ENCODE measurements at places on chromosomes 1 and 21.

GRCh38 chr1:248404024-248404423 is 1.2 kb downstream of the OR2T1 start:
- DNase-seq = peak; percentile 18

GRCh38 chr1:117059334-117059677 is 820 bp upstream of the TTF2 start:
- DNase-seq = peak; percentile 72

DNA sequence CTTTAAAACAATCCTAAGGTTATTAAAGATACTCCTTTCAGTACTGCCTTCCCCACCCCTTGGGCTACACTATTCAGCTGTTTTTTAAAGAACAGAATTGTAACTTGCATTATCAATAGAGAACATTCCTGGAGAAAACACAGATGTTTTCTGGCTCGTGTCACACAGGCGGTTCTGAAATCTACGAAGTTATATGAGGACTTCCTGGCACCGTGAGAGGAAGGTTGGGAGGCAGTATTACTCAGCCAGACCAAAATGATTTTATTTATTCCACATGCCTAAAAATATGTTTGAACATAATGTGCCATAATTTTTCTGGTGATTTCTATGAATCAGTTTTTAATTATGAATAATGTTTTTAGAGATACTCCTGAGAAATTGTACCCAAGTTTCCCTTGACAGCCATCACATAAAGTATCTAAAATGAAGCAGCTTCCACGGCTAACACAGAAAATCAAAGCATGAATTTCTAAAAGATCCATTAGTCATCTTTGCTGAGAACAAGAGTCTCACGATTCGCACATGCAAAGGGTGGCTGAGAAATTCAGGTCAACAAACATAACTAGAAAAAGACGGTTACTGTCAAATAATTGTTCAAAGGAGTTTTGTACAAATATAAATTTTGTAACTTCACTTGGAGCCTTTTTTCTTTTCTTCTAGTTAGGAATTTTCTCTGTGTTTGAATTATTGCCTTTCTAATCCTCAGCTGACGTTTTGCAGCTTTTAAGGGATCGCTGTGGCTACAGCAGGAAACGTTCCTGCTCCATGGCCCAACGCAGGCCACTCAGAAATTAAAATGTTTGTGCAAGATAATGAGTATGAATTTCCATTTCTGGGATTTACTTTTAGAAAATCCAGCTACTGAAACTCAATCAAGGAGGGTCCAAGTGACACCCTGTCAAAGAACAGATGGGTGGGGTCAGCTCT is 8.0 kb upstream of the SIM2 start:
- DNase-seq = no peak

DNA sequence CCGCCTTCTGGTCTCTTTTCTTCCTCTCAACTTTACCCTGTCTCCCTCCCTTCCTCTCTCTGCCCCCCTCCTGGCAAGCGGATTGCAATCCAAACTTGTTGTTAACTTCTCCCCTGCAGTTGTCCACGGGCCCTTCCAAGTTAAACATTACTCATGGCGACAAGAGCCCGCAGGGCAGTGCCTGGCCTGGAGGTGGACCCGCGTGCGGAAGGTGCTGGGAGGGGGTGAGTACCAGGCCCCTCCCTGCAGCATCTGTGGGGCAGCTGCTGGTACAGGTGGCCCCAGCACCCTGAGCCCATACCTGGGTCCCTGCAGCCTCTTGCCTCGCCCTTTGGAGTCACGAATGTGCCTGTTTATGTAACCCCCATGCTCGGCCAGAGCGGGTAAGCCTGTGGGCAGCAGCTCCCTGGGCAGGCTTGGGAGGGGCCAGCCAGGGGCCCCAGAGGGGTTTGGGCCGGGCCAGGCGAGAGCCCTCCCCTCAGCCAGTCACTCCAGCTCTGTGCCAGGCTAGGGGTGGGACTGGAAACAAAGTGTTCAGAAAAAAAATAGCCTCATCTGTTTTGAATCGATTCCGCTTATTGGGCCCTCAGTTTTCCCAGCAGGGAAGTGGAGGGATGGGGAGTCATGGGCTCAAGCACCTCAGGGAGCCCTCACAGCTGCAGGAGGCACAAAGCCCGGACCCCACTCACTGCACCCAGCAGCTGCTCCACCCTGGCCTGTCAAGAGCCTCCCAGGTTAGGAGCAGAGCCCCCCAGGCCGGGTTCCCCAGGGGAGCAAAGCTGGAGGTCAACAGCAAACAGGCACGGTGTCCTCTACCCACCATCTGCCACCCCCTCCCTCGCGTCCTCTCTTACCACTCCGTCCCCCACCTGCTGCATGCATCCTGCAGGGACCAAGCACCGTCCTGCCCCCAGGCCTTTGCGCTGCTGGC is 14.0 kb upstream of the FAAP20 start:
- DNase-seq = no peak

DNA sequence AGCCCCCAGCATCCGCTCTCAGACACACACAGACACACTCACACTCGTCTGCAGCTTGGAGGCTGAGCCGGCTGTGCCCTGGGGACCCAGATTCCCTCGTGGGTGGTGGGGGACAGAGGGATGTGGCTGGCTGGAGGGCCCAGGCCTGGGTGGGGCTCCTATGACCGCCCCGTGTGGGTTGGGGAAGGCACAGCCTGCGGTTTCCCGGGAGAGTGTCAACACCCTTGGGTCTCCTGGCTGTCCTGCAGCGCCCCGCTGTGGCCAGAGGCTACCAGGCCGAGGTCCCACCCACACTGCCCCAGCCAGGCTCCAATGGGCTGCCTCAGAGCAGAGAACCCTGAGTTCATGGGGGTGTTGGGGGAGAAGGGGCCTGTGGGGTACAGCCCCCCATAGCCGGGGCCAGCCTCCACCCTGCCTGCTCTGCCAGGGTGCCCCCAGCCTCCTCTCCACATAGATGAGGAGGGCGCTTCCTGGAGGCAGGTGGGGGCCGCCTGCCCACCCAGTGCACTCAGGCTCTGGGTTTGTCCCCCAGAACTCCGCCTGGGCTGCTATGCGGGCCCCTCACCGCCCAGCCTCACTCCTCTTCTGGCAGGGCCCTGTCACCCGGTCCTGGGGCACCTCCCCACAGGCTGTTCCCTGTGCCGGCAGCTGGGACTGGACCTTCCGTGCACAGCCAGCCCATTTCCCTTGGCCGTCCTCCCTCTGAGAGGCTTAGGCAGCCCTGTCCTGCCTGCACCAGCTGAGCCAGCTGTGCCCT is at the start of gene TTC34:
Gene TTC34, minus strand, starts transcription at position 159 of the 757 bp plus-strand sequence. CDS start 866 bp downstream, outside the sequence.
- DNase-seq = peak; percentile 36

DNA sequence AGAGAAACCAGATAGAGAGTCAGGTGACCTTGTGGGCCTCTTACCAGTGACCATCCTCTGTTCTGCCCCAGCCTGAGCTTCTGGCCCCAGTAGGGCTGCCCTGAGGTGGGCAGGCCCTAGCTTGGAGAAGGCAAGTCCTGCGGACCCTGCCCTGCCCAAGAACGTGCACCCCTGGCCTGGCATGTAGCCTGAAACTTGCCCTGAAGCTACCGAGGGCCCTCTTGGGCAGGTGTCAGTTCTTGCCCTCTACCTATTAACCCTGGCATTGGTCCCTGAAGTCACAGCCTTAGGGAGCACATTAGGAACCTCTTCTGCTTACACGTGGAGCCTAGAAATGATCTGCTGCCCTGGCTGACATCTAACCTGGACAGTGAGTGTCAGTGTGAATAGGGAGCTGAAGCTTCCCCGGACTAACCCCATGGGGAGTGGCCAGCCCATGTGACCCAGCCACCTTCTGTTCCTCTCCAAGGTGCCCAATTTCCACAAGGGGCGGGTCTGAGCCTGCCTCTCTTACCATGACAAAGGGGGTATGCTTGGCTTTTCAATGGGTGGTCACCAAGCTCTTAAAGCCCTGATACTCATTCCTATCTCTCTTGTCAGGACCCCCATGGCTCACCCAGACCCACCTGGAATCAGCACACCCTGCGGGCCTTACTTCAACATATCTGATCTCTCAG is 163.0 kb downstream of the ZSCAN20 start:
- no peak for DNase-seq

- DNase-seq = no peak
Observed at GRCh38 chr1:197106869-197107268, 39.6 kb downstream of the ASPM start.

GRCh38 chr1:48070396-48070750 is 73.2 kb upstream of the TRABD2B start:
- no peak for DNase-seq

GRCh38 chr1:221117548-221117951 is 238.3 kb downstream of the HLX start:
- no peak for DNase-seq

DNA sequence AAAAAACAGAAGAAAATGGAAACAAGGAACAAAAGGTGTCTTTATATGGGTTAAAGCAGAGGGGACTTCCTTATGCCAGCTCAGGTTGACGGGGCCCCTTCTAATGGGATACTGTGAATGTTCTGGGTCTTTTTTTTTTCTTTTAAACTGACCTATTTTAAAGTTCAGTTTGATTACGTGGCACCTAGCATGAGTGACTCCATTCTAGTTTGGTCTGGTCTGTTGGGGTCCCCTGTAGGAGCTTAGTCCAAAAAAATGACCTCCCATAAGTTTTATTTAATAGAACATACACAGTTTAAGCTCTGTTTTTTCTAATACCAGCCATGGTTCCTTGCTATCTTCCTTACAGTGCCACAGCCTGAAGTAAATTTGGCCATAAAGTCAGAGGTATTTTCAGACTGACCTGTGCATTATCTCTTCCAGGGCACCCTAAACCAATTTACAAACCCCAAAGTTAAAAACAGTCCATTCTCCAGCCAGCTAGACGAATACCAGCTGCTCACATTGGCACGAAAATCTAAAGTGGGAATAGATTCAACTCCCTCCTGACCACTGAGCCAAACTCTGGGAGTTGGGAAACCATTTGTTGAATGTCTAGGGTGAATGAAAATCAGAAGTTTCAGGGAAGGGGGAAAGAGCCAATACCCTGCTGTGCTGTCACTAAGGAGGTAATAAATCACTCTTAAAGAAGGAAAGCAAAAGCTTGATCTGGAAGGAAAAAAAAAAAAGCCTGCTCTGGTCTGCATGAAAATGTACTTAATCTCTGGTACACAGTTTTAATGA is 42.4 kb downstream of the AKNAD1 start:
- no peak for DNase-seq

DNA sequence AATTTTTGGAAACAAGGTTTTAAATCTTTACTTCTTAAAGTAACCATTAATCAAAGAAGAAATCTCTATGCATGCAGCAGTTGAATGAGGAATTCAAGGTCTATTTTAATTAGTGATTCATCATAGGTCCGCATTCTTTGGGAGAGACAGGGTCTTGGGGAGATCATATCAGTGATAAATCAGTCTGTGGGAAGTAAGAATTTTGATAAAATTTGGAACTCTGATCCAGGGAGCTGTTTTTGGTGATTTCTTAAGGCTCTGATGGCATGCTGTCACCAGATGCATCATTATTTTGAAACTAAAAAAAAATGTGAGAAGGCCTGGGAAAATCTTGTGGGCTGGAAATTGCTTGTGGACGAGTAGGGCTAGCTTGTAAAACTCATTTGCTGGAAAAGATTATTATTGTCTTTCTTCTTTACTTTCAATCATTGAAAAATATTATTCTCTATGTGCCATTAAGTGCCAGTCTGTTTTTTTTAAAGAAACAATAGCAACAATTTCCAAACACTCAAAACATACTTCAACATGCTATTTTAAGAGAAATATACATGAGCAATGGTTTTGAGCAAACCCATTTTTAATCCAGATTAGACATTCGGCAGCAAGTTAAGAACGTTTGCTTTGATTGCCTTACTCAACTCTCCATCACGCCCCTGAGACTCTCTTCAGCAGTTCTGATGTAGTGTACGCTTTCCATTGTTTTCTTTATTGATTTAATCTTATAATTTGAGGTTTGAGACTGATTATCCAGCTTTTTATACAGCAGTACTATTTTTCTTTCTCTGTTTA is 62.6 kb downstream of the ZBTB18 start:
- no peak for DNase-seq

GRCh38 chr21:28636752-28637691 is 355.7 kb downstream of the LTN1 start:
- peak; percentile 28 for DNase-seq

- no peak for DNase-seq
Observed at GRCh38 chr21:45993210-45994085, 11.9 kb downstream of the COL6A1 start.

- DNase-seq = no peak
Observed at GRCh38 chr1:172054172-172054571, 212.9 kb downstream of the DNM3 start.

- DNase-seq = peak; percentile 87
Observed at GRCh38 chr1:19485362-19486187, at the start of gene CAPZB. Gene CAPZB (minus strand): TSS chr1:19485539. CDS start chr1:19485438, 101 bp downstream.

DNA sequence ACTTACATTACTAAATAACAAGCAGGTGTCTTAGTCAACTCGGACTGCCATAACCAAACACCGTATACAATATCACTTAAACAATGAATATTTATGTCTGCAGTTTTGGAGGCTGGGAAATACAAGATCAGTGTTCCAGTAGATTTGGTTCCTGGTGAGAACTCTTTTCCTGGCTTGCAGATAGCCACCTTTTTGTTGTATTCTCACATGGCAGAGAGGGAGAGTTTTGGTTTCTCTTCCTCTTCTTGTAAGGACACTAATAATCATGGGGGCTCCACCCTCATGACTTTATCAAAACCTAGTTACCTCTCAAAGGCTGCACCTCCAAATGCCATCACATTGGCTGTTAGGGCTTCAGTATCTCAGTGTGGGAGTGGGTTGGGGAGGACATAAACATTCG is 82.9 kb upstream of the CACYBP start:
- no peak for DNase-seq

- DNase-seq = peak; percentile 38
Observed at GRCh38 chr1:55209247-55209646, 5.9 kb downstream of the USP24 start.

DNA sequence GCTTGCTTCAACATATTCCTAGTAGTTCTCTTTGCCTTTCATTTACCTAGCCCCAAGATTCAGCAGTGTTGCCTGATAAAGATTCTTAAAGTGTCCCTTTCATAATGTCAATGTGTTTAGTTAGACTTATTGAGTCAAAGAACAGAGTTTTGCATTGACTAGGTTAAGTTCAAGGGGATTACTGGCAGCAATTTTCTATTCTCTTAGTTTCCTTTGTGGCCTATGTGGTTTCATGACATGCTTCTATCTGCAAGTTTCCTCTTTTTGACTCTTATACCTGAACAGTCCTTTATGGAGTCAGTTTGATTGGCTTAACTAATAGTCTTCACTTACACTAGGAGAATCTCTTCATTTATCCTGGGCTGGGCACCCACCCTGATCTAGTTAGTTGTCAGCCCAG is 151.3 kb downstream of the ADGRL4 start:
- no peak for DNase-seq

- no peak for DNase-seq
Observed at GRCh38 chr1:85447006-85447943, 17.7 kb downstream of the DDAH1 start.

DNA sequence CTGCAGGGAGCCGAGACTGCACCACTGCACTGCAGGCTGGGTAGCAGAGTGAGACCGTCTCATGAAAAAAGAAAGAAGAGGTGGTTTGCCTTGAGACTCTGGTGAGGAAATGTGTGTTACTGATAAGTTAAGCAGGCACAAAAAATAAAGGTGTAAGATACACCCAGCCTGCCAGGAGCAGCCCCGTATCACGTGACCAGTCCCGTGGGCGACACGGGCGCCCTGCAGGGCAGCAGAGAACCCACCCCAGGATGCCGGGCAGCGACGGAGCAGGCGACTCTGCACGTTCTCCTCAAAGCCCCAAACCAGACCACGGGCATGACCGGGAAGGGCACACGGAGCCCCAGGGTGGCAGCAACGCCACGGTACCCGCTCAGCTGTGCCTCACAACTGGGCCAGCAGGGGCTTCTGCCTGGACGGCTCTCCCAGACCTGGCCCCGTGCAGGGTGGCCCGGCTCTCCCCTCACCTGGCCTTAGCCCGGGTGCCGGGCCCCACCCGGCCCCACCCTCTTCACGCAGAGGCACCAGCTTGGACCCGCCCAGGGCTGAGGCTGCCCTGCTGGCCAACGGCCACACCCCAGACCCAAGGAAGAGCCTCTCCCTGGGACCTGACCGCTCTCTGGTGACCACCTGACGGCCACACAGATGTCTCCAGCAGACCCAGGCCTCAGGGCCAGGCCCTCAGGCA is 8.1 kb upstream of the TNFRSF4 start:
- no peak for DNase-seq
